ENCODE measurements at places on chromosomes 3 and 15.

GRCh38 chr15:92891533-92892200 is 8.5 kb upstream of the CHD2 start:
- no peak for DNase-seq

- DNase-seq: no peak
These were observed 858 bp downstream of the RBM5 start for GRCh38 chr3:50089609-50089945.

GRCh38 chr15:43221422-43221821 is 604 bp upstream of the EPB42 start:
- no peak for DNase-seq

DNA sequence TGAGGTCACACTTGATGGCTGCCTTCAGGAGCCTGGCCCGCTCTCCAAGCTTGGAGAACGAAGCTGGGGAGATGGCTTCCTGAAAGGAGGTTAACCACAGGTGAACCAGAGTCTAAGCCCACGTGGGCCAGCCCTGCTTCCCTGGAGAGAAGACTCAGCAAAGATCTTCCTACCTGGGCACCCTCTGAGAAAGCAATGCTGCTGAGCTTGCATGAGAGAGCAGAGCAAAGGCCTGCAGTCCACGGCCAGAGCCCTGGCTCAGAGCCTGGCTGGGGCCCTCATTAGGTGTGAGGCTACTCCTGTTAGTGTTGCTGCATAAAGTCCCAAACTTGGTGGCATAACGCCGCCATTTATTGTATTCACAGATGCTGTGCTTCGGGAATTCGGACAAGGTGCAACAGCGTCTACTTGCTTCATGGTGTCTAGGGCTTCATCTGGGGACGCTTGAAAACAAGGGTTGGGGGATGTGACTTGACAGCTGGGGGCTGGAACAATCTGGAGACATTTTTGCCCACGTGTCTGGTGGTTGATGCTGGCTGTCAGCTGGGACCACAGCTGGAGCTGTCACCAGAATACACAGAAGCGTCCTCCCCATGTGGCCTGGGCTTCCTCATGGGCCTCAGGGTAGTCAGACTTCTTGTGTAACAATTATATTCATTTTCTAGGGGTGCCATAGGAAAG is 87.9 kb upstream of the MEF2A start:
- DNase-seq: no peak

- no peak for DNase-seq
These were observed 33.8 kb downstream of the SLCO3A1 start for GRCh38 chr15:91887321-91887720.

GRCh38 chr15:73127302-73127936 is 75.2 kb downstream of the NEO1 start:
- DNase-seq: peak; percentile 49

- DNase-seq: no peak
These were observed 673.7 kb upstream of the CCDC54 start for GRCh38 chr3:106703524-106703923.

DNA sequence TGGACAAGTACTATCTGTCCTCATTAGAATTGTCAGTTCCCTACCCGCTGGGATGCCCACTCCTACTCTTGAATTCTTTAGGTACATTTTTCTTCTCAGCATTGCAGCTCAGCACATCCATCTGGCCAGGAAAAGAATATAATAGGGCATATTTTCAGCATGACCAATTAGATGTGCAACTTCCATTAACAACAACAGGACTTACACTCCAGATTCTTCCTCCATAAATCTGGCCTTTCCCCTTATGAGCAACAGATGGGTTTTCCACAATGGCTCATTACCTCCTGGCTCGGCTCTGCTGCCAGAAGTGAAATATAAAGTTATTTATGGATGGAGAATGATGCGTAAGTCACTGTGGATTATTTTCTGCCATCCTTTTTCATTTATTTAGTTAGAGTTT is 443.8 kb upstream of the TGFBR2 start:
- DNase-seq: no peak

DNA sequence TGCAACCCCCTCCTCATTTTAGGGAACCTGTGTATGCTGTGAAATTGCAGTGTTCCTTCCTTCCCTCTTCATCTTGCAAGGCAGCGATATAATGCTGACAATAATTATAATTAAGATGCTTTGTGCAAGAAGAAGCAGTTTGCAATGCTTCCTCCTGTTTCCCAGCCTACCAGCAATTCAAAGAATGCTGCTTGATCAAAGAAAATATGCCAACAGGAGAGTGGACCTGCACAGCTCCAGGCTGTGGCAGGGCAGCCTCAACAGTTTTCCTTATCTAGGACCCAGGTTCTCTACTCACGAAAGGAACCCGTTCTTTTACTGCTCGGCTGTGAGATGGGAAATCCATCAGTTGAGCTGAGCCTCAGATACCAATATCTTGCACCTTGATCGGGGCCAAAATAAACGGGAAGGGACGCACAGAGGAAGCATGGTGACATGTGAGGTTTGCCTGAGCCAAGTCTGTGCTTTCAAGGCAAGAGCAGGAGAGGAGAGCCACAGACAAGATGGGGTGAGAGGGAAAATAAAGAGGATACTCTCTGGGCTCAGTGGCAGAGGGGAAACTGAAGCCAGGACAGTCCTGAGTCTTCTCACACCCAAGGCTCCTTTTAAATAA is 22.6 kb upstream of the LRTM1 start:
- DNase-seq: no peak

- DNase-seq: no peak
These were observed 522 bp upstream of the LMLN start for GRCh38 chr3:197959500-197959890.

DNA sequence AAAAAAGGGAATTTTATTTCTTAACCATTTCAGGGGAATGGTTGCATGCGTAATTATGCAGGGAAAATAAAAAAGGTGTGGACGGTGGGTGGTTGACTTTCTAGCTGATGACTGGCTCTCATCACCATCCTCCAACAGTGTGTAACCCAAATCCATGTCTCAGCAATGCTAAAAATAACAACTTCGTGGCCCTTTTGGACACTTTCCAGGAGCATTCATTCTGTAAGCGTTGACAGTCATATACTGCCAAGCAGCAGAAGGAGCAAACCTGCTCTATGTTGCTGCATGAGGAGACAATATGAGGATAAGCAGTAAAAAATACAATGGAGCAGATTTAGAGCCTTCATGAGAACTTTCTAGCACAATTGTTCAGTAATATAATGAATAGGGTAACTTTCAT is 189.1 kb downstream of the ANXA2 start:
- DNase-seq: no peak

DNA sequence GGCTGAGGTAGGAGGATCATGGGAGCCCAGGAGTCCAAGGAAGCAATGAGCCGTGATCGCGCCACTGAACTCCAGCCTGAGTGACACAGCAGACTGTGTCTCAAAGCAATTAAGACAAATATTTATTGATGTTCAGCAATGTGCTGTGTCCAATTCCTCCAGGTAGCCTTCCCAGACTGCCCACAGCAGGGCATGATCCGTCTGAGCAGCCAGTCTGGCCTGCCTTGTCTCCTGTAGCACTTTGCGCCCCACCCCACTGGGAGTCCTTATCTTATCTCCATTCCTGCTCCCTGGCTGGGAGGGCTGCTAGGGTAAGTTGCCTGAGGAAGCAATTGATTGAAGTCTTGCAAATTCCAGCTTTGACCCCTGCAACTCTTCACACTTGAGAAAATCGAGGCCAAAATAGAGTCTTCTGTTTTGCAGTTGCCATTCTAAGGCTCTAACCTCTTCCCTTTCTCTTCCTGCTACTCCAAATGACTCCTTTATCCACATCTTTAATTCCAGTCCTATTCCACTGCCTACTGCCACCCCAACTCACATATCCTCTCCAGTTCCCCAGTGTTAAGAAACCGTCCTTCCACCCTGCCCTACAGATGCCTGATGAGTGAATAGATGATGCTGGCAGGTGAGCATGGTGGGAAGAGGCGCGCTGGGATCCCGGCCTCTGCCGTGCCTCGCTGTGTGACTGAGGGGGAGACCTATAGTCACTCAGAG is 26.9 kb upstream of the LCTL start:
- DNase-seq: no peak

Measured in OCI-LY7 (cell line).